COLO829 (cell line): ENCODE measurements at places on chromosomes 5 and 9.
A peak's percentile ranks its signal among the peaks of the same experiment; 100 is the strongest.

DNA sequence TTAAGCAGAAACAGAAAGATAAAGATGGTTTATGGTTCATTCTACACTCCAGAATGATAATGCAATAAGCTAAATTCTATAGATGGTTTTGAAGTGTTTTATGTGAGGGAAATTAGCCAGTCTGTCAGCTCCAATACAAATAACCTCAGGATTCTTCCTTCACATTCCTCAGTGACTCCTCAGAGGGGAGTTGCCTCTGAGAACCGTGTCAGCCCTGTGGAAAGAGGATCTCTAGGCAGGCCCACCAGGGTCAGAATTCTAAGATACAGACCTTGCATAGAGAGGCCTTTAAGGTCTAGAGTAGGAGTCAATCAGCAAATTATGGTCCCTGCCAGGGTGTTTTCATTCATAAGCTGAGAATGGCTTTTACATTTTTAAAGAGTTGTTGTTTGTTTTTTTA, 26.6 kb downstream of the RUSC2 start:
- DNase-seq, result no peak

- no peak for DNase-seq
Measured at GRCh38 chr9:136305804-136306203, 1.9 kb upstream of the CCDC187 start.

- no peak for DNase-seq
Measured at GRCh38 chr9:133634081-133634691, 2.0 kb upstream of the DBH start.

DNA sequence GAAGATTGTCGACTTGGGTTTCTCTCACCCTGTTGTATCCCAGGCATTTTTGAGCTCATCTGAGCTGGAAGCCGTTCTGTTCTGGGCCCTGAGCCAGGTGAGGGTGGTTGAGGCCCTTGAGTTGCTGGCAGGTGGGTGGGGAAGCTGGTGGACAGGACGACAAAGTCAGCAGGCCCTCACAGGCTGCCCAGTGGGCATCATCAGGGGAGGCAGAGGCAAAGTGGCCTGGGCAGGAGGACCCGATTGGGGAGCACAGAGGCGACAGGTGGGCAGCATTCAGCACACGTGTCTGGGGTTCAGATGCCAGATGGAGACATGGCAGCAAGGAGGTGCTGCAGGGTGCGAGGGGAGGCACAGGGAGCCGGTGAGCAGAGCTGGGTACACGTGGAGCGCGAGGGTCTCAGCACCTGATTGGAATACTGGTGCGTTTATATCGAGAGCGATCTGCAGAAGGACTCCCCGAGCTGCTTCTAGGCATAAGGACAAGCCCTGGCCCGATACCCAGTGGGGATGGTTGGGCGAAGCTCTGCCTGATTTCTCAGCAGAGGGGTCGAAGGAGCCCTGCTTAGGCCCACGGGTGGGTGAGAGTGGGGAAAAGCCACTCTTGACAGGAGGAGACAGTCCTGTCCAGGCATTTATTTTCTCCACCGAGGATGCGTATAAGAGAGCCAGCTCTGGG, 49.0 kb upstream of the SUSD3 start:
- no peak for DNase-seq

DNA sequence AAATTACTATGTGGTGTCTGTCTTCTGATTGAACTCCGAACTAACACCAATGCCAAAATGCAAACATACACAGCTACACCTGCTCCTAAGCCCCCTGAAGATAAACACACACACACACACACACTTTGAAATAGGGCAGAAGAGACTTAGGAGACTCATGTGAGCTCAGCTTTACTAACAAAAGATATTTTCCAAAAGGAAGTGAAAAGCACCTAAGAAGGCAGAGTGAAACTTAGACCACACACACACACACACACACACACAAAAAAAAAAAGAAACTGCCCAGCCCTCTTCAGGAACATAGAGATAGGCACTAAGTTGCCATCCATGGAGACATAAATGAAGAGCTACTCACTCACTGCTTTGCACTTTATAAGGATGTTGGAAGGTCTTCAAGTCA, 45.2 kb upstream of the APC start:
- no peak for DNase-seq

GRCh38 chr5:33079548-33079947, 361.2 kb upstream of the TARS1 start:
- no peak for DNase-seq

DNA sequence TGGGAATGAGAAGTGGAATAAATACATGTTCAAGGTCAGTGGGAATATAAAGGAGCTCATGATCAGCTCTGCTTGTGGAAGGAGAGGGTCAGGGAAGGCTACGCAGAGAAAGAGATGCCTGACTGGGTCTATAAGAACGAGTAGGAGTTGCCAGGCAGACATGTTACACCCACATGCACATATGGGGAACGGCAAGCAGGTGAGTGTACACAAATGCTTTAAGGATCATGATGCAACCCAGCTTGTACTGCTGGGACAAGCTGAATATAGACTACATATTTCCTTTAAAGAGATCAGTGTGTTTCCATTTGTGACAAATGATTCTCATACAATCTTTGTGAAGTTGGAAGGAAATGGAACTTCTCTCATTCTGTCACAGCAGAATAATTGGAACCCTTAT, 141.7 kb downstream of the SPOCK1 start:
- no peak for DNase-seq

- no peak for DNase-seq
Measured at GRCh38 chr9:122332083-122332482, 38.7 kb upstream of the PTGS1 start.

- no peak for DNase-seq
Measured at GRCh38 chr5:179223961-179224360, 121.3 kb downstream of the ADAMTS2 start.

- DNase-seq, result no peak
Measured at GRCh38 chr5:65815161-65815560, 93.2 kb downstream of the NLN start.

DNA sequence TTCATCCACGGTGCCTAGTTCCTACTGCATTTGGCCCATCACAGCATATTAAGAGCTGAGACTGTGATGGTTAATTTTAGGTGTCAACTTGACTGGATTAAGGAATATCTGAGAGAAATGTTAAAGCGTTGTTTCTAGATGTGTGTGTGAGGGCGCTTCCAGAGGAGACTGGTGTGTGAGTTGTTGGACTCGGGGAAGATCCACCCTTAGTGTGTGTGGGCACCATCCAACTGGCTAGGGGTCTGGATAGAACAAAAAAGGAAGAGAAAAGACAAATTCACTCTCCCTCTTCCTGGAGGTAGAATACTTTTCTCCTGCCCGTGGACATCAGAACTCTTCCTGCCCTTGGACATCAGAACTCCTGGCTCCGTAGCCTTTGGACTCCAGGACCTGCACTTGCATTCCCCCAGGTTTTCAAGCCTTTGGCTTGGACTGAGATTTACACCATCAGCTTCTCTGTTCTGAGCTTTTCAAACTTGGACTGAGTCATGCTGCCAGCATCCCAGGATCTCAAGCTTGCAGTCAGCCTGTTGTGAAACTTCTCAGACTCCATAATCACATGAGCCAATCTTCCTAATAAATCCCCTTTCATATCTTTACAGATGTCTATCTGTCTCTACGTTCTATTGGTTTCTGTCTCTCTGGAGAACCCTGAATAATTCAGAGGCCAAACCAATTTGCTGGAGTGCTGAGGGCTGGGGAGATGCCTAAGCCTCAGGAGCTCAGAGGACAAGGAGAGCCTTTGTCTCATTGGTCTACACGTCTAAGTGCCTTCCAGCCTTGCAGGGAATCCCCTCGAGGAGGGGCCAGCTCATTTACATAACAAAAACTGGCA, 164.5 kb downstream of the DCP2 start:
- DNase-seq, result peak; percentile 91

DNA sequence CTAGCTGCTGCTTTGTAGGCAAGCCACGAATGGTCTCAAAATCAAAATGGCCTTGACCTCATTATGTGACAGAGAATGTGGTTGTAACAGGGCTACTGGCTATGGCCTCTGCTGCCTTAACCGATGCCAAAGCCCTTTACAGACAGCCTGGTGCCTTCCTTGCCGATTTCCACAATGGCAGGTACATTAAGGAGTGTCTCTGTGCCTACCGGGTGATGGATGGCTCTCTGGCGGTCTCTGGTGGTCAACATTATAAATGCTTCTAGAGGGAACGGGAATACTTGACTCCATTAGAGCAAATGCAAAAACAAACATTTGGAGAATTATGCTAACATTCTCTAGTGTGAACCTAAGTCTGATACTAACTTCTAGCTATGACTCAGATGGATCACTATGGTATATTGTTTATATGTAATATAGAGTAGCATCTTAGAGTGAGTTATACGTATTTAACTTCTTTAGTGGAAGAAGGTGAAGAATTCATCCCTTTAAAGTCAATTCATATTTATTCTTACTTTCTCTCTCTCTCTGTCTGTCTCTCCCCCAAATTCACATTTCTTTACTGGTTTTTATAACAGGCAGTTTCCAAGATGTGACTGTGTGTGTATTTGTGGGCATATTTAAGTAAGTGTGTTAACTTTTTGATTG, 52.5 kb downstream of the RPS23 start:
- peak; percentile 17 for DNase-seq

- no peak for DNase-seq
Measured at GRCh38 chr5:167244583-167244982, 1046.9 kb upstream of the WWC1 start.

- no peak for DNase-seq
Measured at GRCh38 chr9:20838218-20838617, 154.2 kb downstream of the FOCAD start.

DNA sequence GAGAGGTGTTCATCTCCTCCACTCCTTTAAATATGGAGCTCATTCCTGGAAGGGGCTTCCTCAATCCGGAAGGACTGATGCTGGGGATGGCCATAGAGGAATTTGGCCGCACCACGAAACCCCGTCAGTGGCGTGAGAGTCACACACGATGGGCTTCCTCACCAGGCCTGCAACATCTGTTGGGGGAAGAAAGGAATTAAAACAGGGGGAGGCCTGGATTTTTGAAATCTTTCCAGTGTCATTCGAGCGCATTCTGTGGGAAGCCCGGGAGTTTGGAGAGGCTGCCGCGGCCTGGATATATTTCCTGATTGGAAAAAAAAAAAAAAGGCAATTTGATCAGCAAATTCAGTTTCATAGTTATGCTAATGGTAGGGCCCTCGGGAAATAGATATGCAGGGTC, 76.3 kb upstream of the ORM1 start:
- no peak for DNase-seq

GRCh38 chr5:138706655-138707480, 46.4 kb upstream of the CTNNA1 start:
- no peak for DNase-seq

GRCh38 chr5:40073927-40074326, 605.8 kb upstream of the PTGER4 start:
- no peak for DNase-seq

DNA sequence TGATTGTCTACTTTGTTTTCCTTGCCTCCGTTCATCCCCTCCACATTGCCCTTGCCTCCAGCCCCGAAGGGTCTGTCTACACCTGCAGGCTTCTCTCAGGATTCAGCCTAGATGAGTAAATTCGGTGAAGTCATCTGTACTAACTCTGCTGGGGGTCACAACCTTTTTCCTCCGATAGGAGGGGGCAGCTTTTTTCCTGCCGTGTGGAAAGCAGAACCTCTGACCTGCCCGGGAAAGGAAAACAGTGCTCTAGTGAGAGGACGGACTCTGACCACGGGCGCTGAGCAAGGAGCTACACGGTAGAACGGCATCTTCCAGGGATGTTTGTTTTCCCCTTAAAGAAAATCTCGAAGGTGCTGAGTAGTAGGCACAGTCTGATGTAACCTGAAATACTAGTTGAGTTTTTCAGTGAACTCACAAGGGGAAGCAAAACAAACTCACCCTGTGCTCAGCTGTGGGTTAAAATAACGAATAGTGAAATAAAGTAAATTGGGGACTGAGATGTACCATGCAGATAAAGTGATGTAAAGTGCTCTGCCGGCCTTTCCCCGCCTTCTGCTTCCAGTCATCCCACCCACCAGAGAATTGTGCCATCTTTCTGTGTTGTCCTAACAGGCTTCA, 281.8 kb downstream of the AOPEP start:
- DNase-seq, result no peak

DNA sequence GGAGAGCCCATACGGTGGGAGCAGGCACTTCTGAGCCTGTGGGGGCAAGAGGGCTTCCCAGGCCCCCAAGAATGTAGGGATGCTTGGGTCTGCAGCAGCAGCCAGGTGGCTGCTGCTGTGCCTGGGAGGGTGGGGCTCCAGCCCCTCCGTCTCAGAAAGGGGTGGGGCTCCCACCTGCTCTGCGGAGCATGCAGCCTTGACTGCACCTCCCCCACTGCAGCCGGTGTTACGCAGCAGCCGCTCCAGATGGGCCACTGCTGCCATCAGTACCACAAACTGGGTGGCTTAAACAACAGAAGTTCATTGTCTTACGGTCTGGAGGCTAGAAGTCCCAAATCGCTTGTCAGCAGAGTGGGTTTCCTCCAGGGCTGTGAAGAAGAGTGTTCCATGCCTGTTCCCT, 365.5 kb downstream of the TMEM38B start:
- no peak for DNase-seq

DNA sequence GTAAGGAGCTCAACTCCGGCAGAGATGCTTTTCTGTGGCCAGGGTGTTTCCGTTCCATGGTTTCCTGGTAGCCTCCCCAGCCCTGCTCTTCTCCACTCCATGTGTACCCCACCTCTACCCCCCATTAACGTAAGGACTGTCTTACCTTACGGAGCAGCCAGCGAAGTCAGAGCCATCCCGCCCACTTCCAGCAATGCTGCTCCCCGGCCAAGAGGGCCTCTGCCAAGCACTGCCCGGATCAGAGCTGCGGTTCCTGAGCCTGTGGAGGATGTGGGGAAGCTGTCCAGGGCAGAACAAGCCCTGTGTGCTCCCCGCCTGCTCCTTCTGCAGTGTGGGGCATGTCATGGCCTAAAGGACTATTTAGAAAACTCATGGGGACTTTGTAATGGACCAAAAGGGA, 261.2 kb downstream of the GADD45G start:
- no peak for DNase-seq

DNA sequence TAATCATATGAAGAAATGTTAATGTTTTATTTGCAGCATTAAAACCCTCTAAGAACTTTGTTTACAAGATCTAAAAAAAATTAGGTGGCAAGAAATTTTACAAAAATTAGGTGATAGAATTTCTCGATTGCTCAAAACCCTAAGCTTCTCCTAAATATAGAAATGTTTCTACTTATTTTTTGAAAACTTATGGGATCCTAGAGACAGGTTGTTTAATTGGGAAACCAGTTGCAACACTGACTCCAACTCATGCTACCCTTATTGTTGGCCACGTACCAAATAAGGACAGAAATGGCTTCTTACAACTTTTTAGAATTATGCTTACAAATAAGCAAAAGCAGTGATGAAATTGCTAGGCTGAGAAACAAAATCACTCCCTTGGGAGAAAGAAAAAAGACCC, 531.1 kb downstream of the PDE4D start:
- DNase-seq, result no peak

DNA sequence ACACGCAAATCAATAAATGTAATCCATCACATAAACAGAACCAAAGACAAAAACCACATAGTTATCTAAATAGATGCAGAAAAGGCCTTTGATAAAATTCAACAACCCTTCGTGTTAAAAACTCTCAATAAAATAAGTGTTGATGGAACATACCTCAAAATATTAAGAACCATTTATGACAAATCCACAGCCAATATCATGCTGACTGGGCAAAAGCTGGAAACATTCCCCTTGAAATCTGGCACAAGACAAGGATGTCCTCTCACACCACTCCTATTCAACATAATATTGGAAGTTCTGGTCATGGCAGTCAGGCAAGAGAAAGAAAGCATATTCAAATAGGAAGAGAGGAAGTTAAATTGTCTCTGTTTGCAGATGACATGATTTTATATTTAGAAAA, 1946.3 kb upstream of the CDH9 start:
- DNase-seq, result no peak
